SJCRH30 (cell line): ENCODE measurements at places on chromosomes 16 and 17. TPM values are rescaled to one million over a fixed set of nuclear protein-coding genes. Genes with fewer than 3 reads are reported as not detected.
A peak's percentile ranks its signal among the peaks of the same experiment; 100 is the strongest.

- H3K27me3 ChIP-seq = no peaks in the 10 kb centered on the region
- no peak overlapping the region for H3K4me3 ChIP-seq
- no peak for DNase-seq
- no peak overlapping the region for H3K27ac ChIP-seq
- peaks cover 2% of the 10 kb centered on the region for H3K4me1 ChIP-seq
- H3K36me3 ChIP-seq = no peaks in the 10 kb centered on the region
These were observed 50.9 kb downstream of the IL21R start for GRCh38 chr16:27452569-27453493.

CD300LB gene
- total RNA-seq = not detected in 2 replicates

DNA sequence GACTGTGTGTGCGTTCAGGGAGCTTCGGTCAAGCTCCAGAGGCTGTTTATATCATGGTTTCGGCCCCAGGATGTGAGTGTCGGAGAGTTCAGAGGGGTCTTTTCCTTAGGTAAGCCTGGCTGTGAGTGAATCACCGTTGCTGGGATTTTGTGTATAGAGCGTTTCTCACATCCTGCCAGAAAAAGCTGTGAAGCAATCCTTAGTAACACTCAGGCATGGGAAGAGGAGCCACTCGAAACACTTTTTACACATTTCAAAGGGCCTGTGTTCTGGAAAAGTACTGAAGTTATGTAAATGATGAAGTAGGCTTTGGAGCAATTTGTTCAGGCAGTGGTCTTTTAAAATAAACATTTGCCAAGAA lies 662 bp downstream of the PGS1 start:
- no peak for DNase-seq
- peaks cover 56% of the 10 kb centered on the region for H3K4me1 ChIP-seq
- peak overlapping the region; percentile 91 for H3K4me3 ChIP-seq
- no peaks in the 10 kb centered on the region; the same call in 1 of the 2 replicates for H3K36me3 ChIP-seq
- H3K27ac ChIP-seq = peak overlapping the region; percentile 95
- H3K27me3 ChIP-seq = no peaks in the 10 kb centered on the region

DNA sequence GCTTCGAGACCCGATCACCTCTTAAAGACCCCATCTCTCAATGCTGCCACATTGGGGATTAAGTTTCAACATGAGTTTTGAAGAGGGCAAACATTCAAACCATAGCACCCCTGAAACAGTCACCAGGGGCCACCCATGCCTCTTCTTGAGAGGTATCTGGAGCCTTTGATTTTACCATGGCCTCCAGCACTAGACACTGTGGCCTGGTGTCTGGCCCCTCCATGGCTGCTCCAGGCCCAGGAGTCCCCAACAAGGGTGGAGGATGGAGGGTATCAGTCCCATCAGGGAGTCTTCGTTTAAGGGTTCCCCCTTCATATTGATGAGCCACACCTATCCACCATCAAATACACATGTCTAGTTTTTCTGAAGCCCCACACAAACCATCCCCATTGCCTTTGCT lies 66.5 kb upstream of the CDH5 start:
- H3K36me3 ChIP-seq = no peaks in the 10 kb centered on the region
- H3K27ac ChIP-seq = no peak overlapping the region
- no peak overlapping the region for H3K4me3 ChIP-seq
- 0 out of 2 replicates have a peak, but pooled peaks cover 4% of the 10 kb centered on the region for H3K27me3 ChIP-seq

ZNF423 gene
- total RNA-seq = 6.7 and 7.9 TPM in 2 replicates

DNA sequence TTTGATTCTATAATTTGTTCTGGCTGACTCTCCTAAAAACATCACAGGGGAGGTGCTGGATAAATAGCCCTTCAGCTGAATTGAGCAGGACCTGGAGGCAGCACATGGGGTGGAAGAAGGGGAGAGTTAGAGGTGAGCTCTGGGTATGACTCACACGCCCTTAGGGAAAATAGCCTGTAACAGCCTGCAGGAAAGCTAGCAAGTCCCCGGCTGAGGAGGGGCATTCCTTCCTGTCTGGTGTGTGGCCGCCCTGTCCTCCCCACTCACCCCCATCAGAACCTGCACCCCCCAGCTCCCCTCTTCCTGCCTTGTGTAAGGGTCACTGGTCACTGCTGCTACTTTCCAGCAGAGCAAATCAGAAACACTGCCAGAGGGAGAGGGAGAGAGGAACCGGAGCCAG lies 187.4 kb downstream of the C16orf95 start:
- peak; percentile 40 for DNase-seq
- H3K4me3 ChIP-seq = no peak overlapping the region
- no peaks in the 10 kb centered on the region for H3K27me3 ChIP-seq
- no peak overlapping the region for H3K27ac ChIP-seq
- H3K36me3 ChIP-seq = no peaks in the 10 kb centered on the region
- H3K4me1 ChIP-seq = peaks cover 27% of the 10 kb centered on the region

- peaks cover 11% of the 10 kb centered on the region for H3K4me1 ChIP-seq
- DNase-seq = no peak
- H3K36me3 ChIP-seq = no peaks in the 10 kb centered on the region
These were observed 4.1 kb downstream of the ADGRG1 start for GRCh38 chr16:57632568-57632967.

GRCh38 chr17:17818088-17818526 lies 18.7 kb downstream of the SREBF1 start:
- peaks cover 38% of the 10 kb centered on the region for H3K4me1 ChIP-seq
- peak; percentile 86 for DNase-seq
- no peak overlapping the region for H3K4me3 ChIP-seq
- H3K27ac ChIP-seq = no peak overlapping the region
- H3K27me3 ChIP-seq = no peaks in the 10 kb centered on the region
- no peaks in the 10 kb centered on the region for H3K36me3 ChIP-seq

OR3A3 gene
- total RNA-seq = not detected in 2 replicates

ERBB2 gene
- total RNA-seq = 8.7 and 9.1 TPM in 2 replicates

- no peaks in the 10 kb centered on the region for H3K4me1 ChIP-seq
- H3K27me3 ChIP-seq = no peaks in the 10 kb centered on the region
- no peak for DNase-seq
- no peak overlapping the region for H3K27ac ChIP-seq
- no peak overlapping the region for H3K4me3 ChIP-seq
These were observed 94.6 kb downstream of the EMP2 start for GRCh38 chr16:10485698-10486382.

DNA sequence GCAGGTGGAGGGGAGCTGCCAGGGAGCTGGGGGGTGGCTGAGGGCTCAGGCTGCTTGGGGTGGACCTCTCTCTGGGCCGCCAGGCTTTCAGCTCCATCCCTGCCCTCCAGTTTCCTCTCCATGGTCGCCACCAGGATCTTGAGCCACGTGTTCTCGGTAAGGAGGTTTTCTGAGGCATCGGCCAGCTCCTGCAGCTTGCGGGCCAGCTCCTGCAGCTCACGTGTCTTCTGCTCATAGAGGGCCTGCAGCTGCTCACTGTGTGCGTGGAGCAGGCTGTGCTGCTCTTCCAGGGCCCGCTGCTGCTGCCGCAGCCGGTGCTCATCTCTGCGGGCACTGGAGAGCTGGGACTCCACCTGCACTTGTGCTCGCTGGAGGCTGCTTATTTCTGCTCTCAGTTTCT lies 11.0 kb downstream of the SNN start:
- no peaks in the 10 kb centered on the region for H3K27me3 ChIP-seq
- H3K4me3 ChIP-seq = no peak overlapping the region
- no peak for DNase-seq
- no peak overlapping the region for H3K27ac ChIP-seq
- H3K36me3 ChIP-seq = peaks cover 40% of the 10 kb centered on the region

DNA sequence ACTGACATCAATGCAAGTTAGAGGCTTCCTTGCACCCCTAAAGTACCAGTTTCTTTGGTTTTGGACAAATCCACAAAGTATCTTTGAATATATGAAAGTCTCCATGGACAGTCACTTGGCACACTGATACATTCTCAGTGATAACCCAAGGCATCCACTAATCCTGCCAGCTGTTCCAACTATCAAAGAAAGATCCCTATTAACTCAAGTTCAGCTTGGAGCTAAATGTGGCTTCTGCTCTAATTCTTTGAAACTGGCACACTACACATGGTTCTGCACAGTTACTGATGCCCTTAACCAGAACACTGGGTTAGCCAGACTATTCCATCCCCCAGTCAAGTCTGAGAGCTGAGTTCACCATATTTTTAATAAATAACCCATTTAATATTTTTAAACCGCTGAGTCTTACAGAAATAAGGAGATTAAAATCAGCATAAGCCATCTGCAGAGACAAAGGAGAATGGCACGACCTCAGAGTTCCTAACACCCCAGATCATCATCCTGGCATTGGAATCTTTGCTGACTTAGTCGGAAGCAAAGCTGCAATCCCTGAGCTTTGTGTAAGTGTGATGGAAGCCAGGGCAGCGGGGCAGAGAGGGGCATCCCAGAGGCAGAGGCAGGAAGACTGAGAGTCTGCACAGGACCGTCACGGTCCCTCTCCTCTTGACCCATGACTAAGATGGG lies 6.3 kb downstream of the CACNG1 start:
- H3K27ac ChIP-seq = no peak overlapping the region
- no peak overlapping the region for H3K4me3 ChIP-seq
- no peaks in the 10 kb centered on the region for H3K36me3 ChIP-seq
- no peak for DNase-seq
- peaks cover 13% of the 10 kb centered on the region for H3K4me1 ChIP-seq

GRCh38 chr17:74987418-74987908 lies at the start of gene CDR2L:
CDR2L (plus strand) TSS chr17:74987632; CDS start chr17:74988044, 412 bp downstream.
- H3K27ac ChIP-seq = peak within 1 kb of the TSS; percentile 5; the same call in 1 of the 2 replicates
- no peaks in the 10 kb centered on the region for H3K4me1 ChIP-seq
- peak within 1 kb of the TSS; percentile 75 for H3K4me3 ChIP-seq
- DNase-seq = peak; percentile 97
- no peaks in the 10 kb centered on the region for H3K36me3 ChIP-seq

DNA sequence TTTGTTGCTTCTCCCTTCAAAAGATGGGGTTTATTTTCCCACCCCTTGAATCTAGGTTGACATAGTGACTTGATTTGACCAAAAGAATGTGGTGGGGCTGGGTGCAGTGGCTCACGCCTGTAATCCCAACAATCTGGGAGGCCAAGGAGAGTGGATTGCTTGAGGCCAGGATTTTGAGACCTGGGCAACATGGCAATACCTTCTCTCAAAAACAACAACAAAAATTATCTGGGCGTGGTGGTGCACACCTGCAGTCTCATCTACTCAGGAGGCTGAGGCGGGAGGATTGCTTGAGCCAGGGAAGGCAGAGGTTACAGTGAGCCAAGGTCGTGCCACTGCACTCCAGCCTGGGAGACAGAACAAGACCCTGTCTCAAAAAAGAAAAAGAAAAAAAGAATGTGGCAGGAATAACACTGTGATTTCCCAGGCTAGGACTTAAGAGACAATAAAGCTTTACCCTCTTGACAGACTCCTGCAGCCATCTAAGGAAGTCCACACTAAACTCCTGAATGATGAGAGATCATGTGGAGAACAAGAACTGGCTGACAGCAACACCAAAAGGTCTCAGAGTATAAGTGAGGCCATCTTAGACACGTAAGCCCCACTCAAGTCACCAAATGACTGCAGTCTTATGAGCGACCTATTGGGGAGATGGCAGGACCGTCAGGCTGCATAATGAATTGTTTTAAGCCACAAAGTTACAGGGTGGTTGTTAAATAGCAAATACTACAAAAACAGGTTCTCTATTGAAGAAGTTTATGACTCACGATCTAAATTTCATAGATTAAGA lies 37.0 kb downstream of the FBXL20 start:
- no peak overlapping the region for H3K27ac ChIP-seq
- no peak for DNase-seq
- no peak overlapping the region for H3K4me3 ChIP-seq
- no peaks in the 10 kb centered on the region for H3K27me3 ChIP-seq
- no peaks in the 10 kb centered on the region for H3K4me1 ChIP-seq
- H3K36me3 ChIP-seq = no peaks in the 10 kb centered on the region

DNA sequence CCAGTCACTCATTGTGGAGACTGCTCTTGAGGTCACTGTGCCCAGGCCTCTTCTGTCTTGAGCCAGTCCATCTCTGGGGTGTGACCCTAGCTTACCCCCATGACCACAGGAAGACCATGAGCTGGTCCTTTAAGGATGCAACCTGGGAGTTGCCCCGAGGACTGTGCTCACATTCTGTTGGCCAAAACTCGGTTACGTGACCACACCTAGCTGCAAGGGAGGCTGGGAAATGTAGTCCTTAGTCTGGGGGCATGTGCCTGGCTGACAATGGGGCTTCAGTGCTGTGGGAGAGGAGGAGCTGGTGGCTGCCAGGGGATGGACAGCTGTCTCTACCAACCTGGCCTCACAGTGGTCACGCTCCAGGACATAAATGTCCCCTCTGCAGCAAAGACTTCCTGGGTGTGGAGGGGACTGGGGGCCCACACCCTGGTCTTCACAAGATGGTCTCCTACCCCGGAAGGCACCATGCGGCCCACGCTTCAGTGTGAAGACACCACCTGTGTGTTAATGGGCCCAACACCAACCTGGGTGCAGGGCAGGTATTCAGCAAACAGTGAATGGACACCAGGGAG lies 55.4 kb downstream of the JPH3 start:
- DNase-seq = peak; percentile 29
- no peak overlapping the region for H3K4me3 ChIP-seq
- H3K36me3 ChIP-seq = no peaks in the 10 kb centered on the region
- H3K27me3 ChIP-seq = no peaks in the 10 kb centered on the region
- 0 out of 2 replicates have a peak, but pooled peaks cover 3% of the 10 kb centered on the region for H3K4me1 ChIP-seq
- no peak overlapping the region for H3K27ac ChIP-seq

MRM1 gene
- total RNA-seq = 5.1 and 6.0 TPM in 2 replicates

DNA sequence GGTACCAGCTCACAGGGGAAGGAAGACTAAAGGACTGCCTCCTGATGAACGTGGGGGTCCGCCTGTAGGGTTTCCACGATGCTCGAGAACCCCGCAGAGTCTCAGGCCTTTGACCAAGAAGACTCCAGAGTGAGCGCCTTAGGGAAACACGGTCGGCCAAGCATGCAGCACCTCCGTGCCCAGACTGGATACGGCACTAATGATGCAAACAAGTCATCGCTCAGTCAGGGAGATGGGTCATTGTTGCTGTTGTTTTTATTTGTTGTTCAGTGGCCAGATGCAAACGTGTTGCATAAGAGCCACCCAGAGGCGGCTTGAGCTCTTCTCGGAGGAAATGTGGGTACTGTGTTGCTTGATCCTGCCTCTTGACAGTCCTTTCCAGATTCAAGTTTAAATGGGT lies 19.3 kb upstream of the RBFOX3 start:
- H3K36me3 ChIP-seq = no peaks in the 10 kb centered on the region
- H3K27ac ChIP-seq = no peak overlapping the region
- no peaks in the 10 kb centered on the region for H3K4me1 ChIP-seq
- H3K4me3 ChIP-seq = no peak overlapping the region

RHBDL1 gene
- 0.94 and 2.5 TPM in 2 replicates for total RNA-seq
